Stimulated activated CD4-positive, alpha-beta T cell treated with anti-CD3 and anti-CD28 coated beads, Interleukin-1b, Interleukin-23, amount 100 ng/mL, for 24 hours (primary cell): ENCODE measurements at places on chromosomes 4 and X.

- no peak for DNase-seq
Measured at GRCh38 chr4:91058345-91058744, 931.2 kb downstream of the CCSER1 start.

- DNase-seq, result no peak
Measured at GRCh38 chrX:130111220-130112154, 1.2 kb upstream of the ELF4 start.

GRCh38 chr4:169345316-169345721, 74.6 kb upstream of the SH3RF1 start:
- DNase-seq, result no peak

DNA sequence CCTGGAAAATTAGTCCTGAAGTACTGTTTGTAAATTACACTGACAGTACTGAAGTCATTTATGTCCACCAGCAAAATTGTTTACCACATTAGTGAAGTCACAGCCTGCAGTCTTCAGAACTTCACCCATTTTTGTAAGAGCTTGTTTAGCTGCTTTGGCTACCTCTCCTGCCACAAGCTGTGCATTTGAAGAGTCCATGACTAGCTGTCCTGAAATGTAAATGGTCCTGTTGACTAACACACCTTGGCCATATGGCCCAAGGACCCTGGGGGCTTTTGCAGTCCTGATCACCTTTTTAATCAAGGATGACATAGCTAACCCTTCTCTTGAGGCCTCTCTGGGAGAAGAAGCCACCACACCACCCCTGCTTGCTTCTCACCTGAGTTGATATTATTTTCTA, 21.4 kb upstream of the ZNF518B start:
- DNase-seq, result no peak

- no peak for DNase-seq
Measured at GRCh38 chr4:184620212-184620867, 28.9 kb downstream of the CASP3 start.

GRCh38 chr4:152363086-152363485, 172.8 kb downstream of the FBXW7 start:
- DNase-seq, result no peak

DNA sequence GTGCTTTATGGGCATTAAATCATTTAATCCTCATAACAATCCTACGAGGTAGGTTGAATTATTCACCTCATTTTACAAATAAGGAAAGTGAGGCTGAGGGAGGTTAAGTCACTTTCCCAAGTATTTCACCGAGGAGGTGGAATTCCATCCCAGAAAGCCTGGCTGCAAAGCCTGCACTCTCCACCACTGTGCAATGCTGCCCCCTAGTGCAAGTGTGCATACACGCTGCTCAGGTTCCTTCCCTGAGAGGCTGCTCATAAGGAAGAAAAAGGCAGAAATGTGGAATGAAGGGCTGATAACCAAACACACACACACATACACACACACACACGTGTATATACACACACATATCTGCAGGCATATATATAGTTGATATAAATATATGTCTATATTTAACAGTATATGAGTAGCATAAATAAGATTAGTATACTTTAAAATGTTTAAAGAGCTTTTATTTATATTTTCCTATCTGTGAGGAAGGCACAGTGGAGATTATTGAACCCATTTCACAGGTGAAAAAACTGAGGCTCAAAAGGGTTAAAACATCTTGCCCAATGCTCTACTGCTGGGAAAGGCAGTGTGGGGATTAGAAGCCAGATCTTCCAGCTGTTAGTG, 714.5 kb upstream of the TENM3 start:
- DNase-seq, result no peak

- DNase-seq, result no peak
Measured at GRCh38 chr4:80309294-80310004, 26.1 kb upstream of the CFAP299 start.

DNA sequence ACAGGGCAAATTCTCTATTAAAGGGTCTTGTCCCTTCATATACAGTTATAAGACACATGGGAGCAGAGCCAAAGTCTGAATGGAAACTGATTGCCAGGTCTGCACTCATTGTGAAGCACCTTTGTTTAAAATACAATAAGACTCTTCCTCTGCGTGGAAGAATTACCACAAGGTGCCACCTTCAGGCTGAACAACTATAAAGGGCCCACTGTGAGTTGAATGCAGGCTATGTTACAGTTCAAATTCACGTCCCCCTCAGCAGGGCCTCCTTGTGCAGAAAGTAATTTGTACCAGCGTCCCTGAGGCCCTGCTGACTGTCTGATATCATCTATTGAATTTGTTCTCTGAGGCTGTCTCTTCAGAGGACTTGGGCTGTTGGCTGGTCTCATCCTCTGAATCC, 225.8 kb upstream of the TEX13C start:
- no peak for DNase-seq

- DNase-seq, result peak; percentile 1
Measured at GRCh38 chr4:102759831-102760644, 730 bp downstream of the MANBA start.

DNA sequence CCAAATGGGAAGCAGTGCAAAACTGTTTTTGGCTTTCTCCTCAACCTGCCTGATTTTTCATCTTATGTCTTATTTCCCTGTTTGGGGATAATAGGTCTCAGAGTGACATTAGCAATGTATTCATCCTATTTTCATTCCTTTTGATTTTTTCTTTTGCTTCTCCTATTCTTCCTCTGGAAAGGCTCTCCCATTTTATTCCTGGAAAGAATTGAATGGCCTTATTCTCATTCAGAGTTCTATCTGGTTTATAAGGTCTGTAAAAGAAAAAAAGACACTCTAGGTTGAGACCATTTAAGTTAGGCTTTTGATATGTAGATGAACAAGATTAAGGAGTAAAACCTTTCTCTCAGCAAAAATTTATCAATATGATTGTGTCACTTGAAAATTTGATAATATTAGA, 27.8 kb upstream of the ALB start:
- no peak for DNase-seq

DNA sequence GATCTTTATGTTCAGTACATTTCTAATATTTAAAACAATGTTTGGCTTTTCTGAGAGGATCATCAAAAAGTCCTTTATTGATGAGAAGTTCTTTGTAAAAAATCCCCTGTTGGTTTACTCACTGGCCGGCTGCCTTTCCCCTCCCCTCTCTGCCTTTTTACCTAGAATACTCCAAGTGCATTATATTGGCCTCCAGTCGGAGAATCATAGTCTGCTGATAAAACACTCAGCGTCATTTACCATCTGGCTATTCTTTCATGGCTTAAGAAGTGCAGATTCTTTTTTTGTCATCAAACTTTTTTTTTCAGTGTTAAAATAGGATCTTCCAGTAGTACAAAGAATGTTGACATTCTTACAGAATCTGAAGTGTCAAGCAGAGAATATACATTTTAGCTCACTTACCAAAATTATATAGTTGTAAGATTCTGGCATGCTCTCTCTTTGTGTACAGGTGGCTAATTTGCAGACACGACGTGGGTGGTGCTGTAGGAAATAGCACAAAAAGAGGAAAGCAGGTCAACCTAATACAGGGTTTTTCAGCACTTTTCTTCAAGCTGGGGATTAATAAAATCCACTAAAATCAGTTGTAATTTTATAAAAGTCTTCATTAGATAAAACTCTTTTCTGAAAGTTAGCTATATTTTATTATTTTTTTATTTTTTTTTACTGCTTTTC, 731.8 kb downstream of the KCTD8 start:
- DNase-seq, result no peak

DNA sequence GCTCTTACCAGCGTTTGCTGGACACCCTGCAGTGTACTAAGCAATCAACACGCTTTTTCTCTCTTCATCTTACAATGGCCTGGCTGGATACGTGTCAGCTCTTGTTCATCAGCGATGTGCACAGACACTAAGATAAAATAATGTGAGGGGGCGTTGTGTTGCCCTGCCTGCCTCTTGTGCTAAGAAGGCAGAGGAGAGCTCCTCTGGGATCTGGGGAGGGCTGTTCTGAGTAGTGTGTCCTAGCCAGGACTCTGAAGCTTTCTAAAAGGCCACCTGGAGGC, 49.7 kb downstream of the NELFA start:
- DNase-seq, result no peak

DNA sequence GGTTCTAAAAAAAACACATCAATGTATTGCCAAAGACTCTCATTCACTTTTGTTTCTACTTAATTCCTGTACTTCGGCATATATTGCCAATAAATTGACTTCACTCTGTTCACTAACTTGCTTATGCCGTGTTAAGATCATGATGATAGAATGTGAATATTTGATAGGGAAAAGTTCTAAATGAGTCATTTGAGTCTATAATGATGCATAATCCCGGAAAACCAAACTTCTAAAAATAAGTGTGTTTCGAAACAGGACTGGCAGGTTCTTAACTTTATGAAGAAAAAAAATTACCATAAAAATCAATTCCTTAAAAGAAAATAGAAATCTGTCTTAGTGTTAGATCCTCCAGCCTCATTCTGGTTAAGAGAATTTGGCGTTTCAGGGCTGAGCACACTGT, 387.5 kb upstream of the FTHL17 start:
- no peak for DNase-seq

- DNase-seq, result no peak
Measured at GRCh38 chr4:110550260-110550659, 72.6 kb downstream of the PITX2 start.

DNA sequence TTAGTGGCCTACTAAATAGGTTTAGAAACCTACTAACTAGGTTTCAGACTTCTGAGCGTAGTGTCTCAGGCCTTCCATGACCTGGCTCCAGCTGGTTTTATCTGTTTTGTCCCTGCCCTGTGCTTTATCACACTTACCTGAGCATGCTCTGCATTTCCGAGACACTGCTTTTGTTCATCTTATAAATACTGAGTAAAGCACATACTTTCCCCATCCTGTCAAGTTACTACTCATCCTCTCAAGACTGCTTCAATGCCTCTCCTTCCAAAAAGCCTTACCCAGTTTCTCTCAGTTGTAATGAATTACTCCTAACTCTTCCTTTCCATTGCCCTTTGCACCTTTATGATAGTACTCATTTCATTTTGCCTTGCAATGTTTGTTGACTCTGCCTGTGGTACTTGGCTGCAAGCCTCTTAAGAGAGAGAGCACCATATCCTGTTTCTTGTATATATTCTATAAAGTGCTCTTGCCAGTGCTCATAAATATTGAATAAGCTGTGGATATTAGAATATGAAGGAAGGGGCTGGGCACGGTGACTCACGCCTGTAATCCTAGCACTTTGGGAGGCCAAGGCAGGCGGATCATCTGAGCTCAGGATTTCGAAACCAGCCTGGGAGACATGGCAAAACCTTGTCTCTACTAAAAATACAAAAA, 34.4 kb downstream of the SLAIN2 start:
- no peak for DNase-seq

- DNase-seq, result no peak
Measured at GRCh38 chr4:42280327-42281095, 116.8 kb upstream of the SHISA3 start.

DNA sequence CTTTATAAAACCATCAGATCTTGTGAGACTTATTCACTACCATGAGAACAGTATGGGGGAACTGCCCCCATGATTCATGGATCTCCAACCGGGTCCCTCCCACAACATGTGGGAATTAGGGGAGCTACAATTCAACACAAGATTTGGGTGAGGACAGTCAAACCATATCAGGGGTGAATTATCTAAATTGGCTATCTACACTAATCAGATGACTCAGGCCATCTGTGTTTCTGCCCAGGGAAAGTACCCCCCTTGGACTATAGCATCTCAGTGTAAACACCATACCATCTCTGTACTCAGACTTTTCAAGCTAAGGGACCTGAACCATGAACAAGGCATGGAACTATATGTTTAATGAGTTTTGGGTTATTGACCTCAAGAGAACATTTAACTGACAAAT, 76.8 kb downstream of the LNX1 start:
- no peak for DNase-seq

DNA sequence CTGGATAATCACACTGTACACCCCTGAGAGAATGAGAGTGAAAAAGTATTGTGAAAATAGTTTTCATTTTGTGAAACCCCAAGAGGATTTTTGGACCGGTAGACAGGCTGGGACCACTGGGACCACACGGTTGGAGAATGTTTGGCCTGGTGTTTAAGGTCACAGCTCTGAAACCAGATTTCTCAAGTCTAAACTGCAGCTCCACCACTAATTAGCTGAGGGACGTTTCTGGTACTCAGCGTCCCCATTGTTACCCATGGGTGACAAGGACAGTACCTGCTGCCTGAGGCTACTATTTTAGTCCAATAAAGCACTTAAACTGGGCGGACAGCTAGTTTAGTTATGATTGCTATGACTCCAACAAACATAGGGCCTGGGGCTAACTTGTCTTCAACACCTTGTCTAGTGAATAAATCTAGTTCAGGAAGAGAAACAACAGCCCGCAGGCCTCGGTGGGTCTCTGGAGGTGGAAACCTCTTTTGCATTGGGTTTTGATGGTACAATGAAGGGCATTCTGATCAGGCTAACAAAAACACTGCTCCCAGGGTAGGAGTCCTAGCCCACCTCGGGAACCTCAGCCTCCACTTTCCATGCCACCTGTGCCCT, 509 bp upstream of the USP11 start:
- DNase-seq, result no peak

DNA sequence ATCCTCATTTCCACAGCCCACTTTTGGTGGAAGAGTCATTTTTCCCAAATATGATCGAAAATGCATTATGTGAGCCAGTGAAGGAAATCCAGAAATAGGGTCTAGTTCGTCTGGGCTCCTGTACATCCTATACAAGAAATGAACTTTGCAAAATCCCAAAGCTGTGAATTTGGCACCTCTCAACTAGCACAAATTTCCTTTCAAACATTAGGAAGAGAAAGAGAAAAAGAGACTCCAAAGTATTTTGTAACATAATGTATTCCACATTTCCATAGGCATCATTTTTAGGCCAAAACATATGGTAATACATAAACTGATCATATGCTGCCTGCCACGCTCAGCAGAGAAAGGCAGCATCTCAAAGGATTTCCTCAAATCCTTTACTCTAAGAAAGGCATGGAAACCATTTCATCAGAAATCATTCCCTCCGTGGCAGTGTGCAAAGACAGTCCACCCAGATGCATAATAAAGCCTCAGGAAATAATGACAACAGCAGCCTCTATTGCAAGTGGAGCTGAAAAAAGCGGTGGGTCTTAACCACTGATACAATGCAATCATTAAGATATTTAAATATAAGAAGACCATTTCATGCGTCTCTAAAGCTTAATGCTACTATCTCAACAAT, 56.8 kb downstream of the ANOS1 start:
- no peak for DNase-seq

DNA sequence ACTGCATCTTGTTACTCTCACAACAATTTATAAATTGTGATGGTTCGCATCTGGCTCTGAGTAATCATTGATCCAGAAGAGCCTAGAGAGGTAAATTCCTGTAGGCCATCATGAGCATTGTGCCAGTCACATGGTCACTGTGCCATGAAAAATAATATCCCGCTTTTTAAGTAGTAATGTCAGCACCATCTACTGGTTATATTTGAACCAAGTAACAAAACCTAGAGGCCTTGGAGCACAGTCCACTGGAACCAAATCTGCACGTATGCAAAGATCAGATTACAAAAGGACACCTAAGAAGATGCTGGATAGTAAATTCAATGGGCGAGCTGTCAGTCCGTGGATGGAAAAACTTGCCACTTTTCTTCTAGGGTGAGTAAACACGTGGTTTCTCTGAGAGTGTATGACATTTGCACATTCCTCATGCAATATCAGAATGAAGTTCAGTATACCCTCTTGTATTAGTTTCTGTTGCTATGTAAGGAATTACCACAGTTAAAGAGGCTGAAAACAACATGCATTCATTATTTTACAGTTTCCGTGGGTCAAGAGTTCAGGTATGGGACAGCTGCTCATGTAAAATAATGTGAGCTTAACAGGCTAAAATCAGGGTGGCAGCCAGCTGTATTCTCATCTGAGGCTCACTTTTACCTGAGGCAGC, 26.8 kb downstream of the FAM114A1 start:
- DNase-seq, result no peak

- DNase-seq, result no peak
Measured at GRCh38 chr4:147724468-147725201, 7.3 kb upstream of the ARHGAP10 start.

- no peak for DNase-seq
Measured at GRCh38 chr4:17812801-17813200, 2.0 kb downstream of the NCAPG start.
